ENCODE measurements at places on chromosomes 12 and 14.

DNA sequence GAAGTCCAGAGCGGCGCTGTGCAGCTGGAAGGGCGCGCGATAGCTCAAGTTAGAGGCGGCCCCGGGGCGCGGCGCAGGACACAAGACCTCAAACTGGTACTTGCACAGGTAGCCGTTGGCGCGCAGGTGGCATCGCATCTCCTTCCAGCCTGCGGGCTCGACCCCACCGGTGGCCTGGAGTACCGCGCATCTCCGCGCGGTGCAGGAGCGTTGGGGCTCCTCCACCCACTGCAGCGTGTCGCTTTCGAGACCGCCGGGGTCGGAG, 553 bp downstream of the CLEC14A start:
- no peak for DNase-seq

DNA sequence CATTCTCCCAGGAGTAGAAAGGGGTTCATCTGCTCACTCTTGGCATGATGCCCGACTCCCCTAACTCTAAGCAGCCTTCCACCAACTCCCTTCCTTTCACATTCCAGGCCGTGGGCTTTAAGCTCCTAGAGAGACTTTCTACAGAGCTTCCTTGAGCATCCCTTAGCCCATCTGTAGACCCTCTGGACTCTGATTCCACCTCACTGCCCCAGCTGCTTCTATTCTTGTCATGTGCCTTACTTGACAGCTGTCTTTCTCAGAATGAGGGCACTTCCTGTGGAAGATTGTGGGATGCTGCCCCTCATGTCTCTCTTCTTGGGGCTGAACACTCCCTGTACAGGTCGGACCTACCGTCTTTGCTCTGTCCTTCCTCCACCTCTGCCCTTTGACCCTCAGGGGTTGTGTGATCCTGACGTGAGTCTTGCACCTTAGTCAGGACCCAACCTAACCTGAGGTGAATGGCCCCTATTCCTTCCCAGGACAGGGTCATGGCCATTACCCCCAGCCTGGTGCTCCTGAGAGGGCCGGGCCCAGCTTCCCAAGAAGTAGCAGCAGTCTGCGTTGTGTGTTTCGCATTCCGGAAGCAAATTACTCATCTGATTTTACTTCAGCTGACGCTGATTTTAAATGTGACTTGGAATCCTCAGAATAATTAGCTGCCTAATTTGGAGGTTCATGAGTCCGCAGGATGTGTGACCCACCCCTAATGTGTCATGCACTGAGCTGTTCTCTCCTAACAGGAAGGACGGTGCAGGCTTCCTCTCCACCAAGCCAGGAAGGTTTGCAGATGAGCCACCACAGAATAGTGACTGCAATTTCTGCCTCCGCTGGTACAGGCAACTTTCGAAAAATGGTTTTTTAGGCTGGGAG, 2.7 kb upstream of the GALNT6 start:
- no peak for DNase-seq

GRCh38 chr12:126667339-126667738, 1599.6 kb upstream of the TMEM132C start:
- no peak for DNase-seq

GRCh38 chr12:33942172-33942571, 80.1 kb upstream of the ALG10 start:
- DNase-seq, result no peak

- DNase-seq, result no peak
Observed at GRCh38 chr12:109863847-109864712, 16.3 kb downstream of the GLTP start.

- no peak for DNase-seq
Observed at GRCh38 chr12:81441629-81442028, 317.5 kb downstream of the PPFIA2 start.

GRCh38 chr12:28899951-28900350, 249.1 kb upstream of the FAR2 start:
- DNase-seq, result no peak

- DNase-seq, result no peak
Observed at GRCh38 chr12:29781188-29781587, 2.6 kb downstream of the TMTC1 start.

DNA sequence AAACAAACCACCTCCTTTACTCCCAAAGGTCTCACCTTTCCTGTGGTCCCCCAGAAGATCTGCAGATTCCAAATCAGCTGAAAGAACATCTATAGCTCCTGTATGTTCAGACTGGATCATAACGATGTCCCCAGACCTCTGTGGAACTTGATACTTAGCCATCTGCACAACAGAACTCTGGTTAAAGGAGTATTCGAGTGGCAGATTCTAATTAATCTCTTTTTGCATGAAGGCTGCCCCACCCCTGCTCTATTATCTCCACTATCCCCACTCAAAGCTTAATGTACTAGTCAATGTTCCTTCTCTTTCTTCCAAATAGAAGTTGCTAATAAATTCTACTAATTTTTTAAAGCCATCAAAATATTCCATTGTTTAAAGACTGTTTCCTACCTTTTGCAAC, 22.8 kb downstream of the GSTZ1 start:
- no peak for DNase-seq

GRCh38 chr14:69574263-69574953, at the start of gene CCDC177:
Gene CCDC177 (minus strand): TSS chr14:69574871. CDS start chr14:69573622, 1,249 bp downstream.
- peak; percentile 44 for DNase-seq

DNA sequence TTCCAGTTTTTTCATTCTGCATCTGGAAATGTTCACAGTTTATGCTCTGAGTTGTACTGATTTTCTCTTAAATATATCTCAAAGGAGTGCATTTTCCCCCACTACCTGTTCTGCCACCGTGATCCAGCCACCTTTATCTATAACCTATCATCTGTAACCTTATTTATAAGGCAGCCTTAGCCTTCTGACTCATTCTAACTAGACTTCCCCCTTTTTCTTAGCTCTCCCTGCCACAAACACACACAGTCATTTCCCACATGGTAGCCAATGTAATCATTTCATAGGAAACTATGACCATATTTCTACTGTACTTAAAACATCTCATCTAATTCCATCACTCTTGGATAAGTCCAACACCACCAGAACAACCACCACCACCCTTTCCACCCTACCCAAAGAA, 10.8 kb upstream of the GYS2 start:
- DNase-seq, result no peak

- no peak for DNase-seq
Observed at GRCh38 chr14:48936849-48937248, 649.3 kb downstream of the RPS29 start.

GRCh38 chr14:52032204-52032801, 36.6 kb downstream of the NID2 start:
- no peak for DNase-seq

- no peak for DNase-seq
Observed at GRCh38 chr12:40551466-40551865, 140.8 kb upstream of the CNTN1 start.

GRCh38 chr12:95674631-95675030, 115.9 kb downstream of the NTN4 start:
- DNase-seq, result no peak

All from stimulated activated CD4-positive, alpha-beta T cell treated with anti-CD3 and anti-CD28 coated beads, TNF-alpha, amount 100 ng/mL, for 1 hour (primary cell).